ENCODE measurements at places on chromosomes 5 and 9.

DNA sequence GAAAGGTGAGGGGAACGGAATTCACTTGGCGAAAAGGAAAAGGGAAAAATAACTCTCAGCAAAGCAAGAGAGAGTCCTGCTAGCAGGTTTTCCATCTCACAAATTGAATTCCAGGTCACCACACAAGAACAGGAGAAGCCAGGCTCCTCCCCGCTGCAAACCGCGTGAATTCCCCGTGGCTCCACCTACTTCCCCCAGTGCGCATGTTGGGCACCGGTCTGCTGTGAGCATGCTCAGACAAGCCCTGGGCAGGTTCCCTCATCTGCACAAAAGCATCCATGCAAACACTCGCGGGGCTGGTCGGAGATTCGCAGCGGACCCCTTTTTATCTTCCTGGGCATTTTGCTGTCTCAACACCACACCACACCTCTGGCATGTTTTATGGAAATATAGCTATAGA lies 58.5 kb upstream of the S1PR3 start:
- DNase-seq = no peak

- DNase-seq = no peak
Measured at GRCh38 chr9:4309806-4310205, 9.9 kb upstream of the GLIS3 start.

GRCh38 chr9:86918556-86918955 lies 28.8 kb downstream of the GAS1 start:
- no peak for DNase-seq

DNA sequence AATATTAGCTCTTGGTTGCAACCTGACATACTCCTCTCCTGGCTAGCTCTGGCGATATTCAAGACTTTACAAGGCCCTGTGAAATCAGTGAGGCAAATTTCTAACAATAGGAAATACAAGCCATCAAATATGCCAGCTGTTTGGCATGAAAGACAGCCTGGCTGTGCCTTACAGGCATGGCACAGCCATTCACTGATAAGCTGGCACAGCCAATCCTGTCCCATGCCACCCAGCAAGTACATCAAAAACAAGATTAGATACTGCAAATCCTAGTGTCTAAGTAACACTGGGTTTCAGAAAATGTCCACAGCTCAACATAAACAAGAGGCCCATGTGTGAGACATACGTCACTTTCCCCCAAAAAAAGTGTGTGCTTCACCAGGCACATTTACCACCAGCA lies 1045.8 kb upstream of the DMAC1 start:
- no peak for DNase-seq

DNA sequence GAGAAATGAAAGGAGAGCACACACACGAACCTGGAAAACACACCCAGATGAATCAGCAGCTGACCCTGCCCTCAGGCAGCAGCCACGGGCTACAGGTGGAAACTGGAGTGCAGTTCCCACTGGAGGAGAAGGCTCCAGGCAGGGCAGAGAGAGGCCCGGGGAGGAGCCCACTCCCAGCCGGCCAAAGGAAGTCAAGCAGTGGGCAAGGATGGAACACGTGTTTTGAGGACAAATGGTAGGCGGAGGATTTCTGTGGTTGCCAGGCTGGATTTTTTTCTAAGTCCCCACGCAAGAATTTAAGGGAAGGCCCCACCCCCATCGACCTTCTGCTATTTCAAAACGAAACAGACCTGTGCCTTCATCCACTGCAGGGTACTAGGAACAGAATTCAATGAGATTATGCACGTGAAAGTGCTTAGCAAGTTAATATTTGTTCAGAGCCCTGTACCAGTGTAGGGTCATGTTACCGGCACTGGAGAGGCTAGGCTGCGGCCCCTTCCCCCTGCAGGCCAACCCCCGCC lies 6.8 kb downstream of the EPB41L4B start:
- no peak for DNase-seq

GRCh38 chr9:137040568-137040967 lies 5.4 kb downstream of the NPDC1 start:
- DNase-seq = no peak

- DNase-seq = peak; percentile 22
Measured at GRCh38 chr5:147208134-147208533, 26.7 kb upstream of the STK32A start.

GRCh38 chr5:145951071-145951470 lies 14.7 kb downstream of the SH3RF2 start:
- no peak for DNase-seq

DNA sequence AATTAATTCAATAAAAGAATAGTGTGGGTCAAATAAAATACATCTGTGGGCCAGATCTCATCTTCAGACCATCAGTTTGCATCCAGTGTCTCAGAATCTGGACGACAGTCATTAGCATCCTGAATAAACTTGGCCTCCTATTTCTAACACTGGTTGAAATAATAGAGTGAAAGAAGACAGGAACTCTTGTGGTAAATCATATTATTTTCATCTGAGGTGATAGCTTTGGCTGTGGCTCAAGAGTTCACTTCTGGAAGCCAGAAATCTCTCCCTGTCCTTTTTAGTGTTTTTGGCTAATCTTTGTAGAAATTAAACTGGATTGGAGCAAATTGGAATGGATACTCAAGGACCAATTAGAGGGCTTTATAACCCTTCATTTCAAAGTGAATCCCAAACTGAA lies 63.4 kb upstream of the HMHB1 start:
- DNase-seq = no peak

DNA sequence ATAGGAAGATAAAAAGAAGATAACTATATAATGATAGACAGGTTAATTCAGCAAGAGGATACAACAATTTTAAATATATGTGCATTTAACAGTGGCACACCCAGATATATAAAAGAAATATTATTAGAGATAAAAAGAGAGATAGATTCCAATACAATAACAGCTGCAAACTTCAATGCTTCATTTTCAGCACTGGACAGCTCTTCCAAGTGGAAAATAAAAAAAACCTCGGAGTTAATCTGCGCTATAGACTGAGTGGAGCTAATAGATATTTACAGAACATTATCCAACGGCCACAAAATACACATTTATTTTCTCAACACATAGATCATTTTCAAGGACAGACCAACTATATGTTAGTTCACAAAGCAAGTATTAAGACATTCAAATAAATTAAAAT lies 1229.5 kb upstream of the CDH6 start:
- DNase-seq = no peak

Measured in fibroblast of pulmonary artery (primary cell).